ENCODE measurements at places on chromosomes 2 and 18.

DNA sequence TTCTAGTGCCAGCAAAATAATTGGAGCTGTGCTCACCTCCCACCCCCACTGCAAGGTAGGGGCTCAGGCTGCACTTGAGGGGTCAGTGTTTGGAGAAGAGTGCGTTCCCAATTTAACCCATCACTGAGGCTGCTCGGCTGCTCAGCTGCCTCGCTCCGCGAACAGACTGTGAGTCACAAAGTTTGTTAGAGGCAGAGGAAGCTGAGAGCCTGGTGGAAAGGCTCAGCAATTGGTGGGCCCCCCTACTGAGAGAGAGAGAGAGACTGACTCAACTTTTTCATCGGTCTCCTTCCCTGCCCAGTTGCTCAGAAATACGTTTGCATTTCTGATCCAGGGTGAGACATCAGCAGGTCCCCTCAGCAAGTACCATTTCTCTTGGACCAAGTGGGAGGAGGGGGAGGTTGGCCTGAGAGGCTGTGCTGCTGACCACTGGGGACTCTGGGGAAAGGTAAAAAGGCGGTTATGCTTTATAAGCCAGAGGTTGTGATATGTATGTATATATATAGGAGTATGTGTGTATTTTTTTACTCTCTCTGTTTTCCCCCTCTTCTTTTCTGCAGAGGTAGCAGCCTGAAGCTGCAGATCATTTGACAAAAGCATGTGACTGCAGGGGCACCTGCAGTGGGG, 1.5 kb downstream of the EFR3B start:
- peak; percentile 63 for DNase-seq

GRCh38 chr2:233627331-233628025, 8.8 kb upstream of the UGT1A10 start:
- DNase-seq, result no peak

DNA sequence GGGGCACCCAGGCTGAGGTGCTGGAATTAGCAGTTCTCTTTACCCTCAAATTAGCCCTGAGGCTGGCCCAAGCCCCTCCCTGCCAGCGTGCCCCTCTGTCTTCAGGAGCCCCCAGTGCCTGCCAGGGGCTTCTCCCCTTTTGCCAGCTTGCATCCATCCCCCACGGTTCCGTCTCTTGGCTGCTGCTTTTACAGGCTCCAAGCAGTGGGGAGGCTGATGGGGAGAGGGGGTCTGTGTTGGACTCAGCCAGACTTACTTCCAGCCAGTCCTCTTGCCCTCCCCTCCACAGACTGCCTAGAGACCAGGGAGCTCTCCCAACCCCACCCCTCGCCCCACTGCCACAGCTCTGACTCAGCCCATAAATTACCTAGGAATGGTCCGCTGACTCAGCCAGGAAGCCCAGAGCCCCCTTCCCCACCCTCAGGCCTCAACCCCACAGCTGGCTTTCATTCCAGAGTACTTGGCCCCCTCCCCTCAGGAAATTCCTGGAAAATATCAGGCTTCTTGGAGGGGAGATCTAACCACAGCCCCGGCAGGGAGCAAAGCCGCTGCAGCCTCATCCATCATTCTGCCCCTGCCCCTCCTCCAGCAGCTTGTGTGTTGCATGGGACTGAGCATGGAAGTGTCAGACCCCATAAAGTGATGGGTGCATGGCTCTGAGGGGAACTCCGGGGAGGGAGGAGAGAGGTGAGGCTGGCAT, 184.6 kb downstream of the ZFP36L2 start:
- peak; percentile 99 for DNase-seq

- DNase-seq, result no peak
Measured at GRCh38 chr2:199458806-199459285, 1.1 kb upstream of the SATB2 start.

DNA sequence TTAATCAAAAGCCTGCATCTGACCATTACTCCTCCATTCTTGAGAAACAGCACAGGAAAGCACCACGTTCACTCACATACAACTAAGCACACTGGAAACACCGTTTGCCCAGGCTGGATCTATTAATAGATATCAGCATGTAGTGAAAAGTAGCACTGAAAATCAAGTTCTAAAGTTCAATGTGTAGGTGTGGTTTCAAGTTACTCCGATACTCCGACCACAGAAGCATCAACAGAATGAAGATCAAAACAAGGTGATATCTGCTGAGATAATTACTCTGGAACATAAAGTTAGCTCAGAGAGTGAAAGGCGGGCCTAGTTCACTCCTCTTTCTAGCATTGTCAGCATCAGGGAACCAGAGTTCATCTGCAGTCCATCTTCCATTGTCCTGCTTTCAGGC, 1367.4 kb upstream of the ACVR2A start:
- DNase-seq, result no peak

DNA sequence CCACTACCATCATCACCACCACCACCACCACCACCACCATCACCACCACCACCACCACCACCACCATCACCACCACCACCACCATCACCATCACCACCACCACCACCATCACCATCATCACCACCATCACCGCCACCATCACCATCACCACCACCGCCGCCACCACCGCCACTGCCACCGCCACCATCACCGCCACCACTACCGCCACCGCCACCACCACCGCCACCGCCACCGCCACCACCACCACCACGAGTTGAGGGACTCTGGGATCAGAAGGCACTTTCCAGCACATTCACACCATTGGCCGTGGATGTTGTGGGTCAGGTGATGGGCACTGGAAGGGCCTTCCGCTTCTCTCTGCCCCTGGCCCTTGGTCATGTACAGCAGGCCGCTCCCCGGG, 48.8 kb downstream of the ODC1 start:
- no peak for DNase-seq

DNA sequence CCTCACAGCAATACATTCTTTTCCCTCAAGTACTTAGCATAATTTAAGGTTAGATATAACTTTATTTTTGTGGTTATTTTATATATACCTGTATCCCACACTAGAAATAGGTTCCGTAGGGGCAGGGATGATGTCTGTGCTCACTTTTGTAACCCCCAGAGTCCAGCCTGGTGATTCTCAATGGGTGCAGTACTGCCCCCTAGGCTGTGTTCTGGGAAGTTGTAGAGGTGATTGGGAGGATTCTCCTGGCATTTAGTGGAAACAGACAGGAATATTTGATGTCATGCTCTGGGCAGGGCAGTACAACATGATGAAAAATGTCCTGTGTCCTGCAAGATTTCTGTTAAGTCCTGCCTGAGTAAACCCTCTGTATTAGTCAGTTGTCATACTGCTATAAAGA, 333.3 kb downstream of the PLCL1 start:
- no peak for DNase-seq

- no peak for DNase-seq
Measured at GRCh38 chr2:121251497-121251896, 33.5 kb downstream of the TFCP2L1 start.

DNA sequence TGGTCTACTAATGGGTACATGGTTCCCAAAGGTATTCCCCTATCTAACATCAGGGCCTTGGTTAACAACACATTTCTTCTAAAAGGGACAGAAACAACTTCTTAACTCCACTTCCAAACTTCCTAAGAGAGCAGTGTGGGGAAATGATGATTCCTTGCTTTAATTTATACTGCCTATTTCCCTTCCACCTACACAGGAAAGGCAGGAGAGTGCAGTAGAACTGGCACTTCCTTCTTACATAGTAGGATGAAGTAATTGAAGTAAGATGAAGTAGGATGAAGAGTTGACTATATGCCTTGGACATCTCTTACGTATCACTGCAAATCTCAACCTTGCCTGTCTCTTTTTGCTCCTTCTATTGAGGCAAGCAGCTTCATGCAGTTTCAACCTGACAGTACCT, 54.7 kb downstream of the CD28 start:
- no peak for DNase-seq

GRCh38 chr2:205103699-205104098, 558.4 kb downstream of the PARD3B start:
- no peak for DNase-seq

DNA sequence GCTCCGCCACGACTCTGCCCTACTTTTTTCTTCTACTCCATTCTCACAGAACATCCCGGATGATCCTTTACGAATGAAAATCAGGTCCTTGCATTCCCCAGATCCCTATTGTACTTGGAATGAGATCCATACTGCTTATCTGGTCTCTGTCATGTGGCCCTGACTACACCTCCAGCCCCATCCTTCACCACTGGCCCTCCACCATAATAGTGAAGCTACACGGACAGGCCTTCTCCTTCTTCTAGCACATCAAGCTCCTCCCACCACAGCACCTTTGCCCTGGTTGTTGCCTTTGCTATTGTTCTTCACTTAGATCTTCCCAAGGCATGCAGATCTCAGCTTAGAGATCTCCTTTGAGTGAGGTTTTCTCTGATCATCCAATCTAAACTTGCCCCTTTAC, 20.1 kb upstream of the RMDN2 start:
- no peak for DNase-seq

- DNase-seq, result peak; percentile 69
Measured at GRCh38 chr18:41940506-41941215, 14.4 kb upstream of the PIK3C3 start.

DNA sequence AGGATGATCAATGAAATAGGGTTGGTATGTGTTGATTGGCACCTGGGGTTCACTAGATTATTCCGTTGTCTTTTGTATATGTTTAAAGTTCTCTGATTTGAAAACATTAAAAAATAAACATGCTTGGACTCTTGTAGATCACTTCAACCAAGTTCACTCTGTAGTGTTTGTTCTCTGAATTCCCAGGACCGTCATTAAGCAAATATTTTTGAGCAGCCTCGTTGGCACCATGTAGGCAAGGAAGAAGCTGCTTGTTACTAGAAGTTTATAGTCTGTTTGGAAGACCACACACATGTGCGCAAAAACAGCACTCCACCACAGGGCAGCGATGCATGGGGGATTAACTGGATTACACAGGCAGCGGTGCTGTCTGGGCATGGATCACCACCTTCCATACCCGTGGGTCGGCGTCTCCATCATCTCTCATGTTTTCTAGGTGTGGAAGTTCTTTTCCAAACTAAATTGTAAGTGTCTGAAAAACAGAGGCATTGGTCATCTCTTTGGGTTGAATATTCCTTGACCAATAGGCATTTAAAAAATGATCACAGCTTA, 212.2 kb downstream of the FHOD3 start:
- no peak for DNase-seq

Data from ELF-1 (cell line).